OCI-LY7 (cell line): ENCODE measurements at places on chromosomes 7 and 10. TPM values are rescaled to one million over a fixed set of nuclear protein-coding genes. Genes with fewer than 3 reads are reported as not detected.

Gene IDI1
- 105 and 106 TPM in 2 replicates for total RNA-seq

Gene FXYD4
- total RNA-seq: not detected in 2 replicates

Gene CHCHD3
- 83.5 and 86.7 TPM in 2 replicates for total RNA-seq

Gene ABCC2
- 0.59 and 1.2 TPM in 2 replicates for total RNA-seq

Gene TBRG4
- total RNA-seq: 137 and 141 TPM in 2 replicates

Gene CPN1
- total RNA-seq: not detected in 2 replicates

Gene RAPGEF5
- 115 and 120 TPM in 2 replicates for total RNA-seq
